ENCODE measurements at places on chromosomes 1 and 21. TPM values are rescaled to one million over a fixed set of nuclear protein-coding genes. Genes with fewer than 3 reads are reported as not detected.

Gene TFAP2E
- polyA plus RNA-seq = 0.57 TPM

Gene RORC
- polyA plus RNA-seq = 1.3 TPM

Gene CACNA1S
- polyA plus RNA-seq = 0.51 TPM

Gene NBPF4
- not detected for polyA plus RNA-seq

Gene CDC42
- 400 TPM for polyA plus RNA-seq

Gene PLPP3
- 129 TPM for polyA plus RNA-seq

Gene TEX38
- 0.17 TPM for polyA plus RNA-seq

Gene ASCL5
- polyA plus RNA-seq = 0.06 TPM

Gene CASZ1
- polyA plus RNA-seq = 14.0 TPM

Gene LDLRAD1
- polyA plus RNA-seq = not detected

Gene NTRK1
- polyA plus RNA-seq = 1.1 TPM

Gene NECTIN4
- polyA plus RNA-seq = 1.4 TPM

Gene KIF26B
- polyA plus RNA-seq = 29.8 TPM

Gene PCAT6
- polyA plus RNA-seq = 2.3 TPM

Gene MPZ
- polyA plus RNA-seq = 3.1 TPM

Gene GPATCH3
- polyA plus RNA-seq = 15.2 TPM

Gene C4BPA
- 0.24 TPM for polyA plus RNA-seq

Gene SLC9C2
- 0.13 TPM for polyA plus RNA-seq

Gene HCRTR1
- 0.38 TPM for polyA plus RNA-seq

Gene SLC35A3
- 28.7 TPM for polyA plus RNA-seq

Gene AKR7A3
- polyA plus RNA-seq = 0.99 TPM

Gene CRP
- polyA plus RNA-seq = not detected

Gene CSMD2
- polyA plus RNA-seq = 1.1 TPM

Gene TNFRSF4
- 1.9 TPM for polyA plus RNA-seq

Gene BMP8A
- 0.18 TPM for polyA plus RNA-seq

Gene CSF1
- polyA plus RNA-seq = 8.1 TPM

Gene PGBD2
- polyA plus RNA-seq = 12.4 TPM

Gene CIART
- 7.1 TPM for polyA plus RNA-seq

Gene SDHB
- polyA plus RNA-seq = 191 TPM

Gene TAF5L
- 18.0 TPM for polyA plus RNA-seq

Gene CEP85
- polyA plus RNA-seq = 18.9 TPM

Gene LINGO4
- not detected for polyA plus RNA-seq

Gene NENF
- 39.0 TPM for polyA plus RNA-seq

Gene MAGI3
- polyA plus RNA-seq = 28.1 TPM

Gene ABCA4
- polyA plus RNA-seq = 7.1 TPM

Gene PLEKHN1
- 0.17 TPM for polyA plus RNA-seq

Gene MCM3AP
- polyA plus RNA-seq = 66.9 TPM

Gene HECTD3
- 31.9 TPM for polyA plus RNA-seq

Gene HCN3
- 6.8 TPM for polyA plus RNA-seq

Gene MGST3
- 203 TPM for polyA plus RNA-seq

Gene GBP2
- 1.8 TPM for polyA plus RNA-seq

Gene APCS
- polyA plus RNA-seq = not detected

Gene KIF14
- 6.5 TPM for polyA plus RNA-seq

Gene RHCE
- polyA plus RNA-seq = 0.61 TPM

Gene GCSAML
- polyA plus RNA-seq = 1.1 TPM

Gene TMPRSS2
- polyA plus RNA-seq = 36.1 TPM

Gene PIK3R3
- polyA plus RNA-seq = 32.0 TPM

Gene VHLL
- polyA plus RNA-seq = not detected

Gene HMCN1
- polyA plus RNA-seq = 61.5 TPM

Gene PTCH2
- 3.2 TPM for polyA plus RNA-seq

Gene SLC35F3
- polyA plus RNA-seq = 0.69 TPM

Gene TMPRSS3
- polyA plus RNA-seq = 1.8 TPM

Gene JAM2
- polyA plus RNA-seq = 10.2 TPM

Gene PADI3
- 0.06 TPM for polyA plus RNA-seq

Gene TMOD4
- 1.0 TPM for polyA plus RNA-seq
